Colonic mucosa (tissue), 4 donors: ENCODE measurements at places on chromosomes 7 and 10. TPM values are rescaled to one million over a fixed set of nuclear protein-coding genes. Genes with fewer than 3 reads are reported as not detected.

- DNase-seq: no peak
Observed at GRCh38 chr10:117934477-117934876, 112.3 kb downstream of the RAB11FIP2 start.

GRCh38 chr7:157436076-157436475 is 99.3 kb downstream of the DNAJB6 start:
- no peak for DNase-seq

- DNase-seq: peak; percentile 33
Observed at GRCh38 chr10:50469778-50470193, 154.0 kb downstream of the SGMS1 start.

DNA sequence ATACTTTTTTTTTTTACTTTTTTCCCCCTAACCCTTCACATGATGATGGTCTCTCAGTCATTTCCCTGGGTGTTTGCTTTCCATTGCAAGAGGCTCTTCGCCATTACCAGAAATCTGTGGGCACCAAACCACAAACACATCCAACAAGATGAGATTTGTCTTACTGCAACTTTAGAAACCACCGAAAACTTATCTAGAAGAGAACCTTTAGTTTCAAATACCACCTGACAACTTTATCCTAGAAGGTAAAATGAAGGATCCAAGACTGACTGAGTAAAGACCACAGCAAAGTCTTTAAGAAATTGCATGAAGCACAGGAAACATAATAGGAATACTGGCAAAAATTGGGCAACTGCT is 363.3 kb upstream of the MBL2 start:
- no peak for DNase-seq

DNA sequence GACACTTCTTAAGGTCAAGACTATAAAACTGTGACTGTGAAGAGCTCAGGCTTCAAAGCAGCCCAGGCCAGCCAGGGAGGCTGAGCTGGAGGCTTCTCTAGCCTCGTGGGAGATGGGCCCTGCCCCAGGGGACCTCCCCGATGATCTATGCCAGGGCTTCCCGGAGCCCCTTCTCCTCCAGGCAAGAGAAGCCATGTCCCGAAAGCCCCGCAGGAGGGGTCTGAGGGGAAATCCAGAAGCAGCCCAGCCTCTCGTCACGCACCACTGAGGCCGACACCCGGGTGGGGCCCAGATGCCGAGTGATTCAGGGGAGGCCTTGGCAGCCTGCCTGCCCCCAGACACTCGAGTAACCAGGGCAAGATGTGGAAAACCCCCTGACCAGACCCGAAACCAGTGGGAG is 63.7 kb downstream of the PROSER2 start:
- DNase-seq: no peak

GRCh38 chr7:132045481-132045980 is 489.1 kb upstream of the PODXL start:
- DNase-seq: no peak

DNA sequence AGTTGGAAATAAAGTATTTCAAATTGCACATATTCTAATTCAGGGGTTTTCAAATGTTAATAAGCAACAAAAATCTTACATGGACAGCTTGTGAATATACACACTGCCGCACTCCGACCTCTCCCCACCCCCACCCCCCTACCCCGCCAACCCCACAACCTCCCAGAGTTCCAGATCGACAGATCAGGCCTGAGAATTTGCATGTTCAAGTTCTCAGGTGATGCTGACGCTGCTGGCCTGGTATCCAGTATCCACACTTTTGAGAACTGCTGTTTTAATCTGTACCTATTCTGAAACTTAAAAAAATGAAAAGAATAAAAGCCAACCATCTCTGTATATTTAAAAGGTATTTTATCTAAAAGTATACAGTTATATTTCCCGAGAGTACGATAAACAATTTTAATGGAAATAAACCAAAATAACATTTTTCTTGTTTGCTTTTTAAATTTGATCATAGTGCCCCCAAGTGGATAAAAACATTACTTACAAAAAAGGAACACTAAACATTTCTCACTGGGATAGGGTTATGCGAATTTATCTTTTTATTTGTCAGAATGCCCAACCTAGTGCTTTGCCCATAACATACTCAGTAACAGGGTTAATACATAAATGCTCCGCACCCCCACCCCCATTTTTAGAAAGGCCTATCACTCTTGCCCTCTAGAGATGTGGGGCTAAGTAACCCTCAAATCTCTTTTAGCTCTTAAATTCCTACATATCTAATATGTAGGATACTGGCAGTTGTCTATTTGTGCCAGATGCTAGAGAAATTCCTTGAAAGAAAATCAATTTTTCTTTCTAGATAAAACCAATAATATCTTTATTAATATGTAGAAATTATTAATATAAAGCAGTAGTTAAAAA is 166.3 kb downstream of the RNF133 start:
- DNase-seq: no peak

DNA sequence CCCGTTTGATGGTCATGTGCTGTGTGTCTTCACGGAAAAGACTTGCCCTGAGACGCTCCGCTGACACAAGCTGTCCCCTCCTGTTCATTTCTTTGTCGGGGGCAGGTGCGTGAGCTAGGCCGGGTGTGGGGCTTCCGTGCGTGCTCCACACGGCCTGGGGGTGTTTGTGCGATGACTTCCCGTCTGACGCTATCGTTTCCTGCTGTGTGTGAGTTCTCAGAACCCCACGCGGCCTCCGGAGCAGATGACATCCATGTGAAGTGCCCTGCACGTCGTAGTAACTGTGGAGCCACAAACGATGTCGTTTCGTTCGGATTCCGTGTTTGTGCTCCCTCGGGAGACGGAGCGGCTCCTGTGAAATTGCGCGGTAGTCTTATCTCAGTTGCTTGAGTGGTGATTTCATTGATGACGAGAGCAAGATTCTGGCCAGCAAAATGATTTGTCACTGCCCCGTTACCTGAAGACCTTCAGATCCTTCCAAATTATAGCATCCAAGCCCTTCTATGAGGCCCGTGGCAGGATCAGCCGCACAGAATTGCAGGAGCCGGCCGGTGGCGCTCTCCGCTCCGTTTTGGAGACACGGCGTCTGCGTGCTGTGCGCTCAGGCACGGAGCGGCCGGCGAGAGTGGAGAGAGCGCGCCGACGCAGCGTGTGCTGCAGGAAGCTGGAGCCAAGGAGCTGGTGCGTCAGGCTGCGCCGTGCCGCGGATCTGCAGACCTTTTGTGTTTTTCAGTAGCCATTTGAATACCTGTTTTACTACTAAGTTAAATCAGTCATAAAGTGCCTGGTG is 94.9 kb downstream of the NKX6-2 start:
- DNase-seq: no peak

- DNase-seq: no peak
Observed at GRCh38 chr10:13340626-13341376, 7.3 kb downstream of the SEPHS1 start.

GRCh38 chr7:105277341-105277740 is 111.4 kb downstream of the SRPK2 start:
- DNase-seq: no peak

GRCh38 chr7:142927085-142927745 is 6.3 kb downstream of the TRPV5 start:
- no peak for DNase-seq

DNA sequence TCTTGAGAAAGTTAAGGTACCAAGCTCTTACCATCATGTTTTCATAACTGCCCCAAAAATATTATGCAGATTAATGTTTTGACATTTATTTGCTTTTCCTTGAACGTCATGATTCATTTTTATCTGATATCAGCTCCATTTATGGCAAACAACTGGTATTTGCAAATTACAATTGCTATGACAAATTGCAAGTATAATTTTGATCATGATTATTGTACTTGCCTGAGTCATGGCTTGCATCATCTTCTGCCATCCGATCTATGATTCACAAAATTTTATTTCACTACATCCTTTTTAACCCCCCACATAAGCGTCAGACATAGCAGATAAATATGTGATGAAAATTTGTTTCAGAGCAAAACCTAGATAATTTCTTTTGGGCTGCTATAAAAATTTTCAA is 155.0 kb downstream of the STK31 start:
- DNase-seq: no peak

DNA sequence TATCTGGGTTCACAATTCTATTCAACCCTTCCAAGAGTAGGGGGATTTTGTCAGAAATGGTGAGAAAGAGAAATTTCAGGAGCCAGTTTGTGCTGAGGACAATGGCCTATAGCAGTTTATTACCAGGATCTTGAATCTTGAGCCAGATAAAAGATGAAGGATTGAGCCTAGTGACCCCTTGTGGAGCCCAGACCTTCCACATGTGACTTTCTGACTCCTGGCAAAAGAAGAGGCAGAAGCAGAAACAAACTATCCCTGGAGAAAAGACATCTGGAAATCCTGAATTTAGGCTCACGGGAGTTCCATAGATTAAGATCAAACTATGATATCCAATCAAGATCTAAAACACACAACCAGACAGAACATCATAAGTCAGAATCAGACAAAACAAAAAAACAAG is 60.9 kb upstream of the CHRM2 start:
- DNase-seq: no peak

GRCh38 chr10:132058111-132058745 is 7.5 kb upstream of the JAKMIP3 start:
- no peak for DNase-seq

DNA sequence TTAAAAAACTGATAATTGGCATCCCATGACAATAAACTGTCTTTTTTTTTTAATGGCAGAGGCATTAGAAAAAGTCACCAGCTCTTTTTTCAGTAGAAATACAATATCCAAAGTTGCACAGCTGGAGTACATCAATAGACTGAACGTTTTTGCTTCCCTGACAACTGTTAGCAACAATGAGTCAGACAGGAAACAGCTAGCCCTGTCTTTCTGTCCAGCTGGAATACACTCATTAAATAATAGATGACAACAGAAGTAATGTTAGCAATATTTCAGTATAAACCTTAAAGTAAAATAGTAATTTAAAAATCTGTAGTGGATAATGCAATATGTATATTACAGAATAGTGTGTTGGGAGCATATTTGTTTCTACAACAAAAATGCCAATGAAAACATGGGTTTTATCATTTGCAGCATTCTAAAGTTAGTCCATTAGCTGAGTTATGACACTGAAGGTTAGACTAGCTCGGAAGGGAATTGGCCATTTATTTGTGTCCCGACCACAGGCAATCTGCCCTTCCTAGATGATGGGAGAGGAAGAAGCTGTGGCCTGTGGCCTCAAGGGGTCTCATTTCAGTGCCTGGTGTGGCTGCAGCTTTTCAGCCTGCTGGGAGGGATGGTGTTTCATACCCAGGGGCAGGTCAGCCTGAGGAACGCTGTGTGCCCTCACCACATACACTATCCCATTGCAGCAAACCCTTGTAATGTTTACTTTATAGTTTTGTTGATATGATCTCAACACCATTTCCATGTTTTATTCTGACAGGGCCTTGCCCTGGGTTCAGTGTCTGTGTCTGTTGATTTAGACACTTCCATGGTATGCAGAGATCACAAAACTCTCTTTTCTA is 173.3 kb downstream of the SLC16A9 start:
- DNase-seq: no peak

DNA sequence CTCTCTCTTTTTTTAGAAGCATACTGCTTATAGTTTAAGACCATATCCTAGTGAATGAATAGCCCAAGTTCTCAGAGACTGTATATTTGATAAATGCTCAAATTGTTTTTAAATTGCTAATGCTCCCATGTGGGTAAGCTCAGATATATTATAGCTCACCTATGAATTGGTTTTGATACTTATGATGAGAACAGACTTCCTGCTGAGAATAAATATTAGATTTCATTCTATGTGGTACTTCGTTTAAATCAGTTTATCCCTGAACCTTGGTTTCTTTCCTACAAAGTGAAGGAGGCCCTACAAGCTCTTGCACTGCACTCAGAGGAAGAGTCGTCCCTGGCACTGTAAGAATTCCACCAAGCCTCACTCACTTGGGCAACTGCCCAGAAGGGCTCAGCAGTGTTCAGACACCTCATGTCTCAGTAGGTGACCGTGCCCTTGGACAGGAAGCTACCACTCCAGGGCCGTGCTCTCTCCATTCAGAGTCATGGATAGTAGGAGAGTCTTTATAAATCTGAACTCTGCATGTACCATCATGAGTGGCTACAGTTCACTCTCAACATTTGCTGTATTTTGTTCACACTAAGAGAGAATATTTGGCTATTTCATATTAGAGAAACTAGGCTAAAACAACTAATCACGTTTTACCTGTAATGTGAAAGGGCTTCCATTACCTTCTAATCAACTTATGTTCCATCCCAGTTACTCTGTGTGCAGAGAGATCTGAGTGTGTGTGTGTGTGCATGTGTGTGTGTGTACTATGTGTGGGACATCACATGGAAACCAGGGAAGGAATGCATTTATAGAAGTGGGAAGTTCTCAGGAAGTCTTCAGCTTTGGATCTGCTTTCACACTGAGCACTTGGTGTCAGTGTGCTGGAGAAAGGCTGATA is 93.8 kb downstream of the PTPRE start:
- no peak for DNase-seq

DNA sequence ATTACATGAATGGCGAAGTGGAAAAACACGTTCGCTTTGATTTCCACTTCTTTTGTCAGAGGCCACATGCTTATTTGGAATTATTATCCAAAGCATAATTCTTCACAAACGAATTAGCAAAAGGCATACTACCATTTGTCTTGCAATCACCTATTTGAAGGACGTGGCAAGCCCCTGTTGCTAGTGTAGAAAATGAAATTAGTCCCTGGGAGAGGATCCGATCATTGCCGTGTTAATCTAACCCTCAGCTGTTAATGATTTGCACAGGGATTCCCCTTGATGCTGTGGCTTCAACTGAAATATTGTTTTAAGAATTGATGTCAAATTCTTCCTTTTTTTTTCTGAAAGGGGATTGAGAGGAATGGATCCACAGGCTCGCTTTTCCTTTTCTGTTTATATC is 4.6 kb downstream of the AGMO start:
- no peak for DNase-seq

DNA sequence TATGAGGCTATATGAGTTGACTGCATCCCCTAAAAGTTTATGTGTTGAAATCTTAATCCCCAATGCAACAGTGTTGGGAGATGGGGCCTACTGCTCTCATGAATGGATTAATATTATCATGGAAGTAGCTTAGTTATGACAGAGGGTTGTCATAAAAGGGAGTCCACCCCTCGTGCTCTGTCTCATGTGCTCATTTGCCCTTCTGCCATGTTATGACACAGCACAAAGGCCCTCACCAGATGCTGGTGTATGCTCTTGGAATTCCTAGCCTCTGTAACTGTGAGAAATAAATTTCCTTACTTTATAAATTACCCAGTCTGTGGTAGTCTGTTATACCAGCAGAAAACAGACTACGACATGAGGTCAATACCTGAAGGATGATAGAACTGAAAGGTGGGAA is 17.6 kb upstream of the PANK1 start:
- no peak for DNase-seq

GRCh38 chr10:12687996-12688395 is 313.5 kb downstream of the CCDC3 start:
- DNase-seq: no peak

LARP4B gene
- total RNA-seq: 136 TPM

TBC1D12 gene
- total RNA-seq: 18.0 TPM

ENTPD1 gene
- 4.5 TPM for total RNA-seq

FOXI2 gene
- total RNA-seq: 0.08 TPM

ACTL6B gene
- total RNA-seq: not detected

CYP3A7 gene
- total RNA-seq: not detected

GDF2 gene
- total RNA-seq: not detected

PALD1 gene
- total RNA-seq: 1.3 TPM

CALHM3 gene
- not detected for total RNA-seq

MMRN2 gene
- total RNA-seq: 3.4 TPM

MDFIC gene
- total RNA-seq: 9.1 TPM

CHRM2 gene
- total RNA-seq: 6.1 TPM
